T-helper 2 cell (primary cell): ENCODE measurements at places on chromosomes 2 and 18.

DNA sequence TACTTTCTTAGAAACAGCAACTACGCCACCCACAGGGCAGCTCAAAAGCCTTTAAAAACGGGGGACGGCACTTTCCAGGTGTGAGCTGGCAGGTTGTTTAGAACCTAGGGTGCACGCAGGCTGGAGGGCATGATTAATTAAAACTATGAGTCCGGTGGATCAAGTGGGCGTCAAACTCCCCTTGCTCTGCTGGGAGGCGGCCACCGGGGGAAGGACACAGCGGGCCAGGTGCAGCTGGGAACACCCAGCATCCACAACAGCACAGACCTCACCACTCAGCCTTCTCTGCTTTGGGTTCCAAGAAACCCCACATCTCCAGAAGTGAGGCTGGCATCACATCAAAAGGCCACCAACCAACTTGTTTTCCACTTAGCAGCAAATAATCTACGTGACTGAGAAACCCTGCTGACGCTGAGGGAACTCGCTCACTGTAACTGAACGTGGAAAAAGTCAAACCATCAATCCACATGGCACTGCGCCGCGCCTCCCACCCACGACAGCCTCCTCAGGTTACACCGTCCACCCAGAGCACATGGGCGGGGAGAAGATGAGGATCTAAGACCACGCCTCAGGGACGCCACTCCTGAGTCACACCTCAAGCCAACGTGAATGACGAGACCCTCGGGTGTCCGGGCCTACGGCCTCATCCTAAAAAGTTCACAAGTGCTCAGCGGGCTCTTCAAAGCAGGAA, 118.2 kb downstream of the ZNF516 start:
- DNase-seq: no peak

GRCh38 chr2:27622921-27623384, 5.9 kb downstream of the CCDC121 start:
- no peak for DNase-seq

DNA sequence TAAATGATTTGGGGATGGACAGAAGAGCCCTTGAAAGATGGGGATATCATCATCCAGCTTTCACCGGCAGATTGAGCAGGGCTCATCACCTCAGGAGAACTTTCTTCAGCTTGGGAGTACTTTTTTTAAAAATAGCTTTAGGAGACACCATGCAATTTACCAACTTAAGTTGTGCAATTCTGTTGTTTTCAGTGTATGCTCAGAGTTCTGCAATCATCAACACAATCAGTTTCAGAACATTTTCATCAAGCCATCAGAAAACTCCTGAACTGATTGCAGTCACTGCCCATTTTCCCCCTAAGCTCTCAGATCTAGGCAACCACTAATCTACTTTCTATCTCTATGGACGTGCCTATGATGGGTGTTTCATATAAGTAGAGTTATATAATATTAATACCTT, 117.7 kb downstream of the CRIM1 start:
- no peak for DNase-seq

DNA sequence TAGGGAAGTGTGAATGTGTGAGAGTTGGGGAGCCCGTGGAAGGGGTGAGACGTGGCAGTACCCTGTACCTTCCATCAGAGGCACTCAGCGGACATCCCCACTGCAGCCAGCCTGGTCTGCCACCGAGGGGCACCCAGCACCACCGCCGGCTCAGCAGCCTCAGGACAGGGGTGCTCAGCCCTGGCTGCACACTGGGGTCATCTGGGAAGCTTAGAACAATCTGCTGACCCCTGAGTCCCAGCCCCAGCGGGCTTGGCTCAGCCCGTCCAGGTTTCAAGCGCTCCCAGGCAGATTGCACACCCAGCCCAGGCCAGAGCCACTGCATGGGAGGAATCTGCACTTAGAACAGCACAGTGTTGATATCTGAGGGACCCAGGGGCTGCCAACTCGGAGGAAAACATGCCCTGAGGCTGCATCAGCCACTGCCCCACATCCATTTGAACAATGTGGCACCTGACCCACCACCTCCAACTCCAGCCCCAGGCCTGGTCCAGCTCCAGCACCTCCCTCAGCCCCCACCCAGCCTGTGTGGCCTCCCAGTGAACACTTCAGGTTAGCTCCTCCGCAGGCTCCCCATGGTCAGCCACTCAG, 147.1 kb upstream of the OTOS start:
- DNase-seq: no peak

- DNase-seq: no peak
These were observed 19.0 kb downstream of the PASK start for GRCh38 chr2:241130316-241130715.

GRCh38 chr2:105834931-105835330, 90.2 kb downstream of the NCK2 start:
- no peak for DNase-seq

DNA sequence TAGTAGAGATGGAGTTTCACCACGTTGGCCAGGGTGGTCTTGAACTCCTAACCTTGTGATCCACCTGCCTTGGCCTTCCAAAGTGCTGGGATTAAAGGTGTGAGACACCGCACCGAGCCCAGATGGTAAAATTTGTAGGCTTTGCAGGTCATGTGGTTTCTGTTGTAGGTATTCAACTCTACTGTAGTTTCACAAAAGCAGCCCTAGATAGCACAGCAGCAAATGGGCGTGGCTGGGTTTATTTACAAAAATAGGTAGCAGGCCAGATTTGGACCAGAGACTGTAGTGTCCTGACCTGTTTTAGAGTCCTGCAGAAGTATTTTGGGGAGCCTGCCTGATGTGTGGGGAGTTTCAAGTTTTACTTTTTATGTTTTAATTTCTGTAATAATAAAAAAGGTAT, 84.1 kb upstream of the RASGRP3 start:
- DNase-seq: no peak

- DNase-seq: no peak
These were observed 18.2 kb downstream of the SLC8A1 start for GRCh38 chr2:40433736-40434135.

DNA sequence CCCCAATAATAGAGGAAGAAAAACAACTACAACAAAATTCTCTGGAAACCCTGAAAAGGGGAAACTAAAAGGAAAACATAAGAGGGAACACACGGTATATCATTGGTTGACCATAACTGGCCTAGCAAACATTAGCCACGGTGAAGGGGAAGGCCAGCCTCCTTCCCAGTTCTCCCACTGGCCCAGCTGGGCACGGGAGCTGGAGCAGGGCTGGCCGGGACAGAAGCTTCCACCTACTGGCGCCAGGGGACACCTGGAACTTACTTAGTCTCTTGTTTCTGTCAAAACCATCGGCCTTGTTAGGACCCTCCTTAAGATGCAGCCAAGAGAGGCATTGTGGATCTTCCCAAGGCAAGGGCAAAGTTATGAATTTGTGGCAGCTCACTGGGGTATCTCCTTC, 56.1 kb upstream of the DLGAP1 start:
- no peak for DNase-seq

DNA sequence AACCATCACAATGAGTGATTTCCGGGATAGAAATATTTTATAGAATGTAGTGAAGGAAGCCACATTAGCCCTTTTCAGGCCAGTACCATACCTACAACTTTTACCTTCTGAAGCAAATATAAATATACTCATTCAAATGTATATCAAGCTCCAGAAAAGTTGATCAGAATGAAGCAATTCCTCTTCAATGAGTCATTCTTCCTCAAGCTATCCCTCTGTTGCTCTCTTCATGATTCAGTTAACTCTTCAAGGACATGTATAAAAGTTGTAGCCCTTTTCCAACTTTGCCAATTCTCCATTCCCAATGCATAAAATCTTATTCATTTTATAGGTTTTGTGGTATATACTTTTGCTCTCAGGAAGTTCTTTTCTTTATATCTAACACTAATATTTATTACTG, 242.1 kb upstream of the RGPD4 start:
- no peak for DNase-seq

DNA sequence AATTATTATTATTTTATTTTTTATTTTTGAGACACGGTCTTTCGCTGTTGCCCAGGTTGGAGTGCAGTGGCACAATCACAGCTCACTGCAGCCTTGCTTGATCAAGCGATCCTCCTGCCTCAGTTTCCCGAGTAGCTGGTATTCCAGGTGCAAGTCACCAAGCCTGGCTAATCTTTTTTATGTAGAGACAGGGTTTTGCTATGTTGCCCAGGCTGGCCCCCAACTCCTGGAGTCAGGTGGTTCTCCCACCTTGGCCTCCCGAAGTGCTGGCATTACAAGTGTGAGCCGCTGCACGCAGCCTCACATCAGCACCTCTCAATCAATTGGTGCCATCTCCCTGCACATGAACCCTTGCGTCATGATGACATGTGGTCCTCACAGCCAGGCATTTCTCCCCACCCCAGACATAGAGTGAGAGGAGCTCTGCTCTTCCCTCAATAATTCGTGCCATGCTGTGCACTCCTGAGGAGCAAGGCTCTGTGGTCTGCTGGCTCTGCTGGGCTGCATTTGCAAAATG, 5.9 kb downstream of the INPP5D start:
- DNase-seq: no peak

DNA sequence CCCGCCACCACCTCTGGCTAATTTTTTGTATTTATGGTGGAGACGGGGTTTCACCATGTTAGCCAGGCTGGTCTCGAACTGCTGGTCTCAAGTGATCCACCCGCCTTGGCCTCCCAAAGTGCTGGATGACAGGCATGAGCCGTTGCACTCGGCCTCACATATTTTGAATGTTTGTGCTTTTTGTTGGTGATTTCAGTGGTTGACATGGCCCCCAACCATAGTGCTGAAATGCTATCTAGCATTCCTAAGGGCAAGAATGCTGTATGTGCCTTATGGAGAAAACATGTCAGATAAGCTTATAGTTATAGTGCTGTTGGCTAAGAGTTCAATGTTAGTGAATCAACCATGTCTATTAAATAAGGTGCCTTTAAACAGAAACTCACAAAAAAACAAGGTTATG, 8.9 kb downstream of the ZAP70 start:
- no peak for DNase-seq

DNA sequence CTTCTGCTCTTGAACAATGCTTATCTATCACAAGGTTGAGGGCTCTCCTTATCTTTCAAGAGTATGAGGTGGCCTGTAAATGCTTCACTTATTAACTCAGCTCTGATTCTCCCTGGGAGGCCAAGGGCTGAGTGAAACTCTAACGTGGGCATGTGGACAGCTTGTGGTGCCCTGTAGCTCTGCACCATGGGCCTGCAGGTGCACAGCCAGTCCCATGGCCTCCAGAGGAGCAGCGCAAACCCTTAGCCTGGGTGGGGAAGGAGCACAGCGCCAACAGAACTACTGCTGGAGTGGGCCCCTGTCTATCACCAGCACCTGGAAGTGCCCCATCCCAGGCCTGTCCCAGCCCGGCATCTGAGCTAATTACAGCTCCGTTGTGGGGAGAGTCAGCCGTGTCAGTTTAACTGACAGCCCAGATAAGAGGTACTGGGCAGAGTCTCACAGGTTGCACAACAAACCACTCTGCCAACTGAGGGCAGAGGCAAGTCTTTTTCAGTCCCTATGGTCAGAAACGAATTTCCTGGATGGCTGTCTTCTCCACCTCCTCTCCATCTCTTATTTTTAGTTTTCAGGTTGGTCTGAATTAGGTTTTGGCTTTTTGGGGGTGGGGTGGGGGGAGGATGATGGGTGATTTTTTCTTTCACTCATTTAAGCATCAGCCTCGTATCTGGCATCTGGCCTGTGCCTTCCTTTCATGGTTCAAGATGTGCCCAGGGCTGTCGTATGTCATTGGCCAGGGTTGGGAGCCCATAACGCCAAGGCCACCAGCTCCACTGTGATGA, 219.5 kb downstream of the BCL2 start:
- DNase-seq: no peak

- no peak for DNase-seq
These were observed 84.5 kb upstream of the ODC1 start for GRCh38 chr2:10532638-10533101.

DNA sequence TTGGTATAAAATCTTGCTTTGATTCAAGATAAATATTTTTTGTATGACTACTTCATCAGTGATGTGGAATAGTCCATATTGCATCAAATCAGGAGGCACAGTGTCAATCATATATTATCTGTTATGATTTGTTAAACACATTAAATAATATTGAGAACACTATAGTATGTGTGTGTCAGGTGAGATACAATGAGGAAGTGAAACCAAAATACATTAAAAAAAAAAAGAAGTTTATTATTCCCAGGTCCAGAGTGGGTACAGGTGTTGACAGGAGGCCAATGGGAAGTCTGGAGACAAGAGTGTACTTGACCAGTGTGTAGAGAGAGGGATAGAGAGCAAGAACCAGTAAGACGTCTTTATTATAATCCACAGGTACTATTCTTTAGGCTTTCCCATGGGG, 292.6 kb downstream of the FSIP2 start:
- no peak for DNase-seq

DNA sequence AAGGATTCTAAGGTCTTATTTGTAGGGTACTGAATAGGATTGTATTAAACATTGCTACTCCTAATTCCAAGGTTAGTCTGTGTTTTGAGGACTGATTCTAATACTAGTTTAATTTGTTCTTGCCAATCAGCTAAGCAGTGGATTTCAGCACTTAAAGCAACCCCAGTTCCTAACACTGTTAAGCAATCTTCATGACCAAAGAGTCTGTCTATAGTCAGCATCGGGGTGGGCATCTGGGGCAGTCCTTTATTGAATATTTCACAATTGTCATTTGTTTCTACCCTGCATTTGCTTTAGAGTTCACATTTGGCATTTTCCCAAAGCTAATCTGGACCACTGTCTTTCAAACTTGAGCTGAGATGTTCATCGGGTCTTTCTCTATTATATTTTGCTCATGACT, 248.0 kb upstream of the TANK start:
- no peak for DNase-seq

- no peak for DNase-seq
These were observed 6.7 kb downstream of the ZNF407 start for GRCh38 chr18:74604361-74604760.

DNA sequence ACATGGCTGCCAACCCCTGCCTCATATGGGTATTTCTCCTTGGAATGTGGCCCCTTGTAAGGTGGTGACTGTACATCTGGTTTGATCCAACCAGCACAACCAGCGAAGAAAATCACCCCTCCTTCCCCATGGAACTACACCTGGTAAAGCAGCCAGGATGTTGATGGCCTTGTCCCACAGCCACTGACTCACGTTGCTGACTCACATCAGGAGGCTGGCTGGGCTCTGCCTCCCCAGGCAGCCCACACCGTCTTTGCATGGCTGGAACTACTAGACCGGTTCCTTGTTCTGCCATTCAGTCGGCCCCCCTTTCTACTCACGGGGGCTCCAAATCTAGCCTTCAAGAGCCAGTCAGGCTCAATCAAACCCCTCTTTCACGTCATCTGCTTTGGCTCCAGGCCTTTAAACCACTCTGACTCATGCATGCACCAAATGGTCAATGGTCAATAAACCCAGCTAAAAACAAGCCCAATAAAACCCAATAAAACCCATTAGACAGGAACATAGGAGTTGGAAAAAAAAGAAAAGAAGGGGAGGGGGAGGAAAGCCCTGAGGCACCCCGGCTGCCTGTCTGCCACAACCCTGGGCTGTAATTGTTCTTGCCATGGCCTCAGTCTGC, 114.8 kb downstream of the PLB1 start:
- no peak for DNase-seq

DNA sequence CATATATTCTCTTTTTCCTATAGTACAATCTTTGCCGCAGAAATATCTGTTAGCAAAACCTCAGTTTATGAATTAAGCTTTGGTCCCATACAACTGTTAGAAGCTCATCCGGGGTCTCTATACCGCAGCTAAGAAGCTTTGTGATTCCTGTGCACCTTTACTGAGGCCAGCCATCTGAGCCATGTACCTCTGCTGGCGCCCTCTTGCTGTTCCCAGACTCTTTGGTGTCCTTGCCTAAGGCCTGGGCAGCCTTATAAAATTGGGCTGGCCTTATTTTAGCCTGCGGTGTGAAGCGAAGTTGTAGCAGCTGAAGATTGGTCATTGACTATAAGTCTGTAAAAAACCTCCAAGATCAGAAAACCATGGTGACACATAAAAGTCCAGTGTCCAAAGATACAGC, 1135.1 kb upstream of the CHAC2 start:
- no peak for DNase-seq
